ENCODE measurements at places on chromosomes 12 and 14.

GRCh38 chr12:97336900-97337751 lies 125.5 kb upstream of the RMST start:
- DNase-seq: no peak

GRCh38 chr12:124790650-124791400 lies 72.8 kb downstream of the SCARB1 start:
- no peak for DNase-seq

DNA sequence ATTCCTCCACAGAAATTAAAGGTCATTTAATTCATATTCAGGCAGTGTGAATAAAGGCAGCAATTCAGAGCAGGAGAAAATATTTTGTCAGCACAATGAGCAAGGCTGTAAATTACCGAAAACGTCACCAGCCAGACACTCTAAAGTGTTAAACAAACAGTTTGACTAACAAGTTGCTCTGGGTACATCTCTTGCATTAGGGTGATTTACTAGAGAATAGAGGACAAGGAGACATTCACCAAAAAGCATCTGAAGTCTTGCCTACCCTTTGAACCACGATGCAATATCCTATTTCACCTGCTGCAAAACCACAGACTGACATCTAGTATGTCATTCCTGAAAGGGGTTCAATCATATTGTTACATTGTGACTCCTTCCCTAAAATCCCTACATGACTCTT lies 27.1 kb upstream of the GPHB5 start:
- DNase-seq: no peak

GRCh38 chr12:41202051-41202450 lies 13.9 kb downstream of the PDZRN4 start:
- DNase-seq: no peak

GRCh38 chr12:68508576-68508975 lies 102.1 kb upstream of the RAP1B start:
- no peak for DNase-seq

- DNase-seq: no peak
Observed at GRCh38 chr14:69083181-69083580, 69.7 kb downstream of the DCAF5 start.

DNA sequence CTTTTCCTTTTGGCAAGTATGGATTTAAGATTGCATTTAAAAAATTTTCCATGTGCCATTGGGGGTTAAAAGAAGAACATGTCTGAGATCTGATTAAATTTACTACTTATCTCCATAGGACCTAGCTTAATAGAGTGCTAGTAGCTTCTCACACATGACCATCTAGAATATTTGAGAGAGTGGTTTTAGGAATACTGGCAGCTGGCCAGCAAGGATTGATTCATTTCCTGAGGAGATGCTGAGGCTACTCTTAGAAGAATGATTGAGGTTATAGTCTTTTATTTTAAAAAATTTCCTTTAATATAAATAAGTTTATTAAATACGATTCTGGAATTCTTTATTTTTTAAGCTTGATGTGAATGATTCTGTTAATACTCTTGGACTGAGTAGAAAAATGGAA lies 56.2 kb downstream of the MIPOL1 start:
- peak; percentile 88 for DNase-seq

- no peak for DNase-seq
Observed at GRCh38 chr14:62206456-62206855, 444.2 kb downstream of the SNAPC1 start.
